ENCODE measurements at places on chromosomes 1 and 21.

DNA sequence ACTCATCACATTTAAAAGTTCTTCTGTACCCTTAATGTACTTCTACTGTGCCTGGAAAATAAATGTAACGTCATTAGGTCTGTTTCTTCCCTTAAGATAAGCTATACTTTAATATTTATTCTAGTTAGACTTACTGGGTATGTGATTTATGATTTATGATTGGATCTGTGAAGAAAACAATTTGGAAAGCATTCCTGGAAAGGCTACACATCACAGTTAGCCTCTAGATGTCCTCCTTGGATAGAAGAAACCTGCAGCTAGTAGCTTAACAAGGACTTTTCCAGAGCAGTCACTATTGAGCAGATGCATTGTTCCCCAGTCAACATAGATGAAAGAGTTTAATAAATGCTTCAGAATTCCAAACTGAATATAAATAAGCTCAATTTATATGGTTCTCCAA, 22.2 kb upstream of the ABL2 start:
- no peak for DNase-seq

GRCh38 chr1:172742599-172743500, 83.9 kb downstream of the FASLG start:
- DNase-seq, result no peak

GRCh38 chr1:117753652-117754051, 147.8 kb downstream of the TENT5C start:
- no peak for DNase-seq

- DNase-seq, result peak; percentile 53
Measured at GRCh38 chr1:64956733-64957441, 9.5 kb downstream of the JAK1 start.

GRCh38 chr1:110309139-110309538, 30.0 kb upstream of the RBM15 start:
- DNase-seq, result no peak

DNA sequence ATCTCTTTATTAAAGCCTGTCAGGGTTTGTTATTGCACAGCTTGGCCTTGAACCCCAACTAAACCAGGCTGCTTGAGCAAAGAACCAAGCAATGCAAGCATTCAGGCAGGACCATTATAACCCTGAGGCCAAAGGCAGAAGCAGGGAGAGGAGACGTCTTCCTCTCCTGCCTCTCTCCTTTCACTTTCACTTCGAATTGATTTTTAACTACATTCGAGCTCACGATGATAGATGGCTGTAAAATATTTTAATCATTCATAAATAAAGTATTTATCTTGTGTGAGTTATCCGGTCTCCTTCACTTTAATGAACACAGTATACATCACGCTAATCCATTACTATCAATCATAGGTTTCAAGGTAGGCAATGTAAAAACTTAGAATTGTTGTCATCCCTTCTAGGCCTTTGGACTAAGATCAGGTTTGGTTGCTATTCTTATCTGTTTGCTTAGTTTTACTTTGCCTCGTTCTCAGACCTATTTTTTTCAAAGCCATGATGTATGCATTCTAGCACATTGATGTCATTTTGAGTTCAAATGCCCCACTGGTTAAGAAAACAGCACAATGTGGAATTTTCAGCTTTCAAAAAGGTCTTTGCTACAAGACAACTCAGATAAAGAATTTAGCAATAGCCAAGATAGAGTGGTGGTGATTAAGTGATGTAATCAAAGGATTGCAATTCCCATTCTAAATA, 480.2 kb upstream of the RUNX1 start:
- DNase-seq, result no peak

DNA sequence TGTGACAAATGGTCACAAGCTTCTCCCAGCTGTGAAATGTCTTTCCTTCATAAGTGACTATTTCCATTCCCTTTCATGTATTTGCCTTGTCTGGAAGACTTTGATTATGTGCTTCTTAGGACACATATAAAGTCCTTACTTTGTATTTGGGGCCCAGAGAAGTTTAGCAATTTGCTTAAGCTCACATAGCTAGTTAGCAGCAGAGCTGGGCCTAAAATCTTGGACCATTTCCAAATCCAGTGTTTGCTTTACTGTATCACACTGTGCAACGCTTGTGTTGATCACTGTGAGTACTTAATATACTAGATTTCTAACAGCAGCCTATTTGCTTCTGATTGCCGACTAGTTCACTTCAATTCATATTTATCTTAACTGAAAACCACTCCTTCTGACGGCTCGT, 2.2 kb upstream of the KCNA3 start:
- DNase-seq, result no peak

- peak; percentile 4 for DNase-seq
Measured at GRCh38 chr1:186420923-186421322, 40.0 kb downstream of the PDC start.

GRCh38 chr1:9861360-9861759, 37.6 kb upstream of the CLSTN1 start:
- no peak for DNase-seq

GRCh38 chr1:232587141-232588008, 42.6 kb downstream of the SIPA1L2 start:
- no peak for DNase-seq

DNA sequence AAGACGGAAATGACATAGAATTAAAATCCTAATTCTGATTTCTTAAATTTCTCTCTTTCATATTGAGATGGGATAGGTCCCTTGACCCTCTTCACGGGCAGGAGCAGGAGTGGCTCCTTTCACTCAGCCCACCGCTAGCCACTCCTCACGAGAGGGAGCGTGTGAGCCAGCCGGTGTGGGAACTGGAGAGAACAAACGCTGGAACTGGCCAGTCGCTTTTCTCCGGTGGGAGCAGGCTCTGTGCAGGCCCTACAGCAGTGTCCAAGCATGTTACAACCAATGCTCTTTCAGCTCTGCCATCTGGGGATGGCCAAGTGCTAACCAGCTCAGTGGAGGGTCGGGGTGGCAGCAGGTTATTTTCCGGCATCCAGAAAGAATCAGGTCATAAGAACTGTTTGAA, 815.5 kb upstream of the ADGRL4 start:
- no peak for DNase-seq

GRCh38 chr1:19330449-19331135, 18.5 kb downstream of the SLC66A1 start:
- DNase-seq, result no peak

DNA sequence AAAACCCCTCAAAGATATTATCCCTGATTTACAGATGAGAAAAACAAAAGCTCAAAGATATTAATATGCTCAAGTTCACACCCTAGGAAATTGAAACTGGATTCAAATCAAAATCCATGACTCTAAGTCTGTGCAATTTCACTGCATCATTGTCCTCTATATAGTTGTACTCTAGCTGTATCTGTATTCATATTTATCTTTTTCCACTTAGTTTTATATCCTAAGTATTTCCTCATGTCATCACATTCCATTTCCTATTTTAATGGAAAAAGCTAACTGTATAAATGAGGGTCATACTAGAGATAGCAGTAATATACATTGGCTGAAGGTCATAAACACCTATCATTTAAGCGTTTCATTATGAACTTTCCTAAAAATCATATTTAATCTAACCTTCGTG, 42.2 kb upstream of the RALGPS2 start:
- DNase-seq, result no peak

DNA sequence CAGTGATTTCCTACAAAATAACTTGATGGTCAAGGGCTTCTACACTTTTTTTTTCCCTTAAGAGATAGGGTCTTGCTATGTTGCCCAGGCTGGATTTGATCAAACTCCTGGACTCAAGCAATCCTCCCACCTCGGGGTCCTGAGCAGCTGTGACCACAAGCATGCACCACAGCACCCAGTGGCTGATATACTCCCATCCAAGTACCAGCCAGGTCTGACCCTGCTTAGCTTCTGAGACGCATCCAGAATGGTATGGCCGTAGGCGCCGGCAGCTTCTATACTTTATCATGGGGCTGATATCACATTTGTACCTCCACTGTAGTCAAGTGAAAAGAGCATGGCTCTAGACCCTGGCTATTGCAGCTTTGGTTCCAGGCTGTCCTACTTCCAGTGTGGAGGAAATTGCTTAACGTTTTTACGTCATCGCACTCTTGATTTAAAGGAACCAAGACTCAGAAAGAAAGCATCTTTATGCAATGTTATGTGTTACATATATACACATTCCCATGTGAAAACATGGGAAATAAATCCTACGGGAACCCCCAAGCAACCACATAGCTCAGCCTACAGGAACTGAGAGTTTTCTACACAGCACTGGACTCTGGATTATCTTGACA, 39.5 kb downstream of the PDPN start:
- no peak for DNase-seq

GRCh38 chr1:29123887-29124365, at the start of gene TMEM200B:
Gene TMEM200B (minus strand): TSS chr1:29123903. CDS start chr1:29121828, 2,075 bp downstream.
- DNase-seq, result no peak

GRCh38 chr1:21932127-21932526, 5.0 kb downstream of the HSPG2 start:
- no peak for DNase-seq

DNA sequence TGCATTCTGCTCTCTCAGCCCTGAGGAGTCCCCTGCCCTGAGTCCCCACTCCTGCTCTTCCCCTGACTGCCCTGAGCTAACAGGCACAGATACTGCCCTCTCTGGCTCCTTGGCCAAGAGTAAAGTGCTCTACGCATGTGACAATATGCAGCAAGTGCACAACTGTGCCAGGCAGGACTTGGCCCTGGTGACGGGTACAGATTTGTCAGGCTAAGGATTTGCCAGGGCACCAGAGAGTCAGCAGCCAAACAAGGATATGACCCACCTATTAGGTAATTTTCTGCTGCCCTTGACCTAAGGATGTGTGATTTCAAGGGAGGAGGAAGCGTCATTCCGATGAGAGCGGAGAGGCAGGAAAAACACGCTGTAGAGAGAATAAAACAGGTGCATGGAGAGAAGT, 339.0 kb downstream of the PTPRU start:
- DNase-seq, result no peak

GRCh38 chr1:12383786-12384185, 154.0 kb downstream of the VPS13D start:
- no peak for DNase-seq

- DNase-seq, result no peak
Measured at GRCh38 chr1:41874151-41874719, 44.5 kb downstream of the HIVEP3 start.

GRCh38 chr1:159554696-159555095, 18.9 kb upstream of the OR10J5 start:
- DNase-seq, result no peak

DNA sequence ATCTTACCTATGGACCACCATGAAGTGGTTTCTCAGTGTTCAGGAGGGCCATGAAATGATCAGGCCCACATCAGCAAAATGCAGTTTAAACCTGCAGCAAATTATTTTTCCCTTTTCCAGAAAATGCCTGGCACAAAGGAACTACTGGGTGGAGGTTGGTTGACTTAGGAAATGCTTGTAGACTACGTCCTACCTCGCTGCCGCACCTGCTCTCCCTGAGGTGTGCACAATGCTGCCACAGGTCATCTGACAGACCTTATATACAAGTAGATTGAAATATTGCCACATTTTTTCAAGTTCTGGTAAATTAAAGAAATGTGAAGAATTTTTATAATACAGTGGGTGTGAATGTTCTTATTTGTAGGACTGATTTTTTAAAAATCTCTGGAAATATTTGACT, 166.7 kb upstream of the PDE4B start:
- DNase-seq, result no peak

GRCh38 chr1:47709019-47709871, 271.4 kb downstream of the FOXD2 start:
- peak; percentile 65 for DNase-seq

GRCh38 chr21:26148071-26148839, 22.3 kb downstream of the APP start:
- DNase-seq, result no peak
